HuH-7 (cell line): ENCODE measurements at places on chromosomes 6 and 20.

DNA sequence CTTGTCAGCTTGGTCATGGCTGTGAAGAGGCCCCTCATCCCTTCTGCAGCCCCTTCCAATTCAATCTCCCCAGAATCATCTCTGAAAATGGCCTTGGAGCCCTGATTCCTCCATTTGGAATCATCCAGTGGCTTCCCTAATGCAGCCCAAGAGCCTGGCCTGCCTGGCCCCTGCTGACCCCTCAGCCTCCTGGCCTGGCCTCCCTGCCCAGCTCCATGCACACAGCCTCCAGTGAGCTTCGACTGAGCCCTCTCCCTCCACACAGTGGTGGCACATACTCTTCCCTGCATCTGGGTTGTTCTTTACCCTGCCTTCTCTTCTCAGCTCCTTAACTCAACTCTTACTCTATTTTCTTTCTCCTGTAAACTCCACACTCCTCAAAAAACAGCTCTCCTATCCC, 120.9 kb downstream of the ANKRD60 start:
- no peak for DNase-seq

GRCh38 chr20:10376270-10377075, 57.5 kb downstream of the MKKS start:
- no peak for DNase-seq

- DNase-seq, result no peak
These were observed 520.0 kb upstream of the HS3ST5 start for GRCh38 chr6:114862819-114863218.

- DNase-seq, result no peak
These were observed 16.8 kb downstream of the RIPK1 start for GRCh38 chr6:3085074-3085473.

- DNase-seq, result no peak
These were observed 6.0 kb downstream of the PPIL6 start for GRCh38 chr6:109434456-109434855.

- no peak for DNase-seq
These were observed 338.0 kb upstream of the PTCHD4 start for GRCh38 chr6:48449002-48449401.

DNA sequence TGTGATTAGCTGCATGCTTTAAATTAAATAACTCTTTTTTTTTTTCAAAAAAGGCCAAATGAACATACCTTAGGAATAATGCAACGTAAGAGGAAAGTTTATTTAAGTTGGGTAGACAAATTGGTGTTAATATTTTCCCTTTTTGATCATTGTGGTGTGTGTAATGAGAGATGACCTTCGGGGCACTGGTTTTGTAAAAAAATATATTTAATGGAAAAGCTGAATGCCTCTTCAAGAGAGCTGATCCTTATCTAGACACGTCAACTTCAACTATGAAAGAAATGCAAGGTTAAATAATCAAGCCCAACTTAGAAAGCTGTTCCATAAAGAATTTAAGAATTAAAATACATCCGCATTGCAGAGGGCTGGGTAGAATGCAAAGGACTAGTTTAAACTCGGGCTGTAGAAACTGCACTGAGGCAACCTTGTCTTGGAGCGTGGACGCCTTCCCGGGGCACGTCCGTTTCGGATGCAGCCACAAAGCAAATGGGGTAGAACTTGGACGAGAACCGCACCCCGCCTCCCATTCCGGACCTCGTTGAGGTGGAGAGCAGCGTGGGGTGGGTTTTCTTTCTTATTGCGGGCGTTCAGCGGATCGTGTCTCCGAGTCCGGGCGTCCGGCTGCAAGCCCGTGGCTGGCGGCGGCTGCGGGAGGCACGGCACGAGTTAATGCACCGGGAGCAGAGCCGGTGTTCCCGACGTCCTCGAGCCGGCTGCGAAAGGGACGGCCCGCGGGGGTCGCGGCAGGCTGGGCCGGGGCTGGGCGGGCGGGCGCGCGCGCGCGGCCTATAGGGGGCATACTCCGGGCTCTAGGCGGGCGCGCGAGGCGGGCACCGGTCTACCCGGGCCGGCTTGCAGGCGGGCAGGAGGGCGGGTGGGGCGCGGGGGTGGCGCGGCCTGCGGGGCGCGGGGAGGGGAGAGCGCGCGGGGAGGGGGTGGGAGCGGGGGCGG, 1.9 kb downstream of the JARID2 start:
- peak; percentile 55 for DNase-seq

GRCh38 chr6:90118581-90118980, 178.1 kb downstream of the BACH2 start:
- DNase-seq, result no peak

DNA sequence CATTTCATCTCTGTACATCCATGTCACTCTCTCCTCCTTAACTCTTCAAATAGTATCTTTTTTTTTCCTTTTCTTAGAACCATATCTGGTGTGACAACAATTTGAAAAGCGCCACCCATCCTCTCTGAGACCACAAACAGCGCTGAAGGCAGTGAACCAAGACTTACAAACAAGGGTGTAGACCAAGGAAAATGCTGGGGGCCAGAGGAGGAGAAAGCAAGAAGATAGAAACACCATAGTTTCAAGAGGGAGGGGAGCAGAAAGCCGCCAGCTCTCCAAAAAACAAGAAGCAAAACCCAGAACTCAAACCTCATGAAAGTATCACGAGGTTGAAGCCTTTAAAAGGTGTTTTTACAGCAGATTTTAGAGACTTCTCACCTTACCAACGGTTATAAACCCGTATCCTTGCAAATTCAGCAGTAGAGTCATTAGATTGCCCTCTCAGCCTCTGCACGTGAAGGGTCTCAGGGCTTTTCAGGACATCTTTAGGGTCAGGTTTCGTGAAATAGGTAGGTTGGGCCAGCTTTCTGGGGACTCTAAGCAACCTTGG, 13.3 kb upstream of the RIPOR2 start:
- no peak for DNase-seq

DNA sequence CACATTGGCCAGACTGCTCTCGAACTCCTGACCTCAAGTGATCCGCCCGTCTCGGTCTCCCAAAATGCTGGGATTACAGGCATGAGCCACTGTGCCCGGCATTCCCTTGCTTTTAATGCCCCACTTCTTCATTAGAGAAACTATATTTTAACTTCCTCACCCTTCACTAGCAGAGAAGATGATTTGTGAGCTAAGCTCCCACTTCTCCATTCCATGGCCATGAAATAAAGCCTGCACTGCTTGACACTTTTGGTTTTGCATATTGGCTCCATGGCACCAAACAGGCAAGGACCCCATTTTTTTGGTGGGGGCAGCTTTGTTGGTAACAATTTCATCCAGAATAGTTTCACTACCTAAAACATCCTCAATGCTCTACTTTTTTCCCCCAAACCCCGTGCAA, 145.3 kb downstream of the TFAP2B start:
- no peak for DNase-seq

- no peak for DNase-seq
These were observed 4.5 kb upstream of the SYS1 start for GRCh38 chr20:45358282-45359068.

- no peak for DNase-seq
These were observed 390.2 kb downstream of the UTRN start for GRCh38 chr6:144675231-144675861.

GRCh38 chr6:145241039-145241438, 494.3 kb downstream of the EPM2A start:
- DNase-seq, result no peak

- no peak for DNase-seq
These were observed 74.3 kb downstream of the ERMARD start for GRCh38 chr6:169825558-169826225.

GRCh38 chr6:121242386-121242785, 91.9 kb downstream of the TBC1D32 start:
- no peak for DNase-seq

DNA sequence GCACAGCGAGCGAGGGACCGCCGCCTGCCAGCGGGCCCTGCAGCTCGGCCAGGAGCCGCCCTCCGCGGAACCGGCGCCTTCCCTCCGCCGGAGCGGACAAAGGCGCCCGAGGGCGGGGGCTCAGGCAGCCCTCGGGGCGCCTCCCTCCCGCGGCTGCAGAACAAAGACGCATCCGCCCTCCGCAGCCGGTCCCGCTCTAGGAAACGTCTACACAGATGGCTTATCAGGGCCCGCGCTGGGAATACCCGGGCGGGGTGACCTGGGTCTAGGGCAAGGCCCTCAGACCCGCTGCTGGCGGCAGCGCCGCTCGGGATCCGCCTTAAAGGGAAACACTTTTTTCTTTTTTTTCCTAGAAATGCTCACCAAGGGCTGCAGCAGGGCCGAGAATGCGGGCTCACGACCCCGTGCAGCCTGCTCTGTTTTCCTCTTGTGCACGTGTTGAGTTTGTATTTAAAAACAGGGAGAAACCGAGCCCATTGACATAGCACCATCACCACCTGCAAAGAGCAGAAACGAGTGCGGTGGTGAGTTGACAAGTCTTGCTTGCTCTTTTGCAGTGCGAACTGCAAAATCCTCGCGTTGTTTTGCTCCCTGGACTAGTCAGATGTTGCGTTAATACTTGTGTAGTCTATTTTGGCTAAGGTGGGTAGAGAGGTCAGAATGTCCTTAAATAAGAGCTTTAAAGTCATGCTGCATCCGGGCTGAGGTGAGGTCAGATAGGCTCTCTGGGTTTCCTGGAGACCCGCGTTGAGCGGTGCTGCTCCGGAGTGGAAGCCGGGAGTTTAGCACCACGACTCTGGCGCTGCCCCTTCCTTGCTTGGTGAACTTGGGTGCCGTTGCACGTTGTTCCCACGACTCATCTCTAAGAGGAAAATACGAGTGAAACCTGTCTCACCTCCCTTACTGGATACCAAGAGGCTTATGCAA, 1.1 kb upstream of the RPS6KA2 start:
- peak; percentile 64 for DNase-seq

DNA sequence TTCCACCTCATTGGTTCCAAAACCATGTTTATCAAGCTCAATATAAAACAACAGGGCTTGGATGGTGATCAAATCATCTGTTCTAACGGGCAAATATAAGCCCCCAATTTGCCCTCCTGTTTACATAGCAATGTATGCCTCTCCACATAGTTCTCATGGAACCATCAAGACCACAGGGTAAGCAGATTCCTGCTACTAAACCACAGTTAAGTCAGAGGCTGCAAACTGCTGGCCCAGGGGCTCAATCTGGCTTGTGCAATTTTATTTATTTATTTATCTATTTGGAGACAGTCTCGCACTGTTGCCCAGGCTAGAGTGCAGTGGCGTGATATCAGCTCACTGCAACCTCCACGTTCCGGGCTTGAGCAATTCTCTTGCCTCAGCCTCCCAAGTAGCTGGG, 18.9 kb upstream of the MTHFD1L start:
- DNase-seq, result no peak

- DNase-seq, result no peak
These were observed 106.2 kb downstream of the KIF13A start for GRCh38 chr6:17881085-17881858.

DNA sequence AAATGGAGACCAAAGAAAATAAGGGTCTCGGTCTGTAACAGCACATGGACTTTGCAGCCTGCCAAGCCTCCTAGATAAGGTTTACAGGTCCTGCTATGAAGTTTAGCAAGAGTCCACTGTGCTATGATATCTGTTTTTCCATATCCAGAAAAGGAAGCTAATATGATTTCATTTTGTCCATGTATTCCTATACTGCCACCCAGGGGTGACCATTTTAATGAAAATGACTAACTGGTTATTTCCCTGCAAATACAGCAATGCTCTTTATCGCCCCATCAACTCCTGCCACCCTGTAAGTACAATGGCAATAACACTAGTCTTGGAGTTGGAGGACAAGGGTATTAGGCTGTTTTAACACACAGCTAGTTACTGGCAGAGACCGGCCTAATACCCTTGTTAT, 115.2 kb upstream of the GLP1R start:
- DNase-seq, result peak; percentile 7

DNA sequence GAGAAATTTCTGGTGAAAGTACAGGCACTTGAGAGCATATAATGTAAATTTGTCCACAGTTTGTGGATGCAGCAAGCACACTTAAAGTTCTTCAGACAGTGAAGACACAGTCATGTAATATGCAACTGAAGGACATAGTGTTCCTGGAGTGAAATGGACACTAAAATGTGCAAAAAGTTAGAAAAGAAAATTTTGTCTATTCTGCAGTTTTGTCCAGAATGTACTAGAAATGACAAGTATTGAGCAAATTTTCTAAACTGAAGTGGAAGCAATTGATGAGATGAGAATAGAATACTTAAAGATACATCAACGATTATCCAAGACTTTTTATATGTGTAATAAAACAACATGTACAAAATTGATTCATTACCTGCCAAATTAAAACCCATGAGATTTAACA, 647.0 kb upstream of the IMPG1 start:
- DNase-seq, result no peak
